ENCODE measurements at places on chromosomes 4 and X. TPM values are rescaled to one million over a fixed set of nuclear protein-coding genes. Genes with fewer than 3 reads are reported as not detected.

Gene MUC7
- total RNA-seq, result not detected

Gene APBB2
- total RNA-seq, result 10.5 TPM

Gene AFP
- total RNA-seq, result 1.9 TPM

Gene PNMA6A
- total RNA-seq, result 4.8 TPM

Gene KIT
- total RNA-seq, result not detected

Gene TCEAL6
- total RNA-seq, result not detected

Gene SSX2
- total RNA-seq, result not detected

Gene PPP1R2C
- total RNA-seq, result not detected

Gene TGIF2LX
- not detected for total RNA-seq

Gene AFAP1
- total RNA-seq, result 39.6 TPM

Gene TMLHE
- total RNA-seq, result 10.9 TPM

Gene KLHL4
- total RNA-seq, result 3.5 TPM

Gene RNF212
- 1.9 TPM for total RNA-seq
